ENCODE measurements at places on chromosomes 1 and 21.

GRCh38 chr1:26057189-26057588 is 10.2 kb downstream of the TRIM63 start:
- DNase-seq: no peak

DNA sequence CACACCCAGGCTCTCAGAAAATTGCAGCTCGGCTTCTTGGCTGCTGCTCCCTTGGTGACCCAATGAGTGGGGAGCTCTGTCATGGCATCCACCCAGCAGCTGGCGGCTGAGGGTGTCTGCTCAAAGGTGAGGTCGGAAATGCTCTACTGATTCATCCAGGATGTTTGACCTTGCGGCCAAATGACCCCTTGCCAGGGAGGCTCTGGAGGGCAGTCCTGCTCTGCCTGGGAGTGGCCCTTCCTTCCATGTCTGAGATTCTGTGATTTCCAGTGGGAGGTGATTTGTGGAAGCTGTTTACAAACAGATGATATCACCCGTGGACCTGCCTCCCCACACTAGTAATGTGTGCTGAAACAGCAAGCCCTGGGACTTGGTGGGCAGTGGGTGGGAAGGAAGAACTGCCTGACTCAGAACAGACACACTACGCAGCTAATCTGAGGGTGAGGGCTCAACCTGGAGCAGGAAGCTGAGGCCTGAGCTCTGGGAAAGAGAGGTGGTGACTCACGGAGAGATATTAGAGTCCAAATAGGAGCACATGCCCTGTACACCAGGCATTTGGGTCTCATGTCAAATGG is 3.0 kb downstream of the CRCT1 start:
- DNase-seq: no peak

- no peak for DNase-seq
Observed at GRCh38 chr1:207824691-207825408, 73.0 kb downstream of the CD46 start.

- DNase-seq: no peak
Observed at GRCh38 chr1:10965546-10966226, 46.8 kb upstream of the TARDBP start.

- DNase-seq: no peak
Observed at GRCh38 chr1:60866917-60867531, 215.3 kb upstream of the NFIA start.

GRCh38 chr1:85128316-85128715 is 72.5 kb downstream of the SYDE2 start:
- DNase-seq: no peak

DNA sequence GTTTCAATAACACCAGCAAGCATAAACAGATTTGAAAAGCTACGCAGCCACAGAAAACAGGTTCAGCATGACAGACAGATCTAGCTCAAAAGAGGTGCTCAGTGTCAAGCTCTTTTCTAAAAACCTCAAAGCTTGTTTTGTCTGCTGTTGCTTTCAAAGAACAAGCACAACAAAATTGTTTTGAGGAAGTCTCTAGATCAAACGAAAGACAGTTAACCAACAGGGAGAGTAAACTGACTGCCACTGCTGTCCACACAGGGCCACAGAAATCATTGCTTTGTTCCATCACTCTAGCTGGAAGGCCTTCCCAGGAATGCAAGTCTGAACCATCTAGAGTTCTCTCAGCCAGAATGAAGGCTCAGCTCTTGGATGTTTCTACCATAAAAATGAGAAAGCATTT is 12.8 kb downstream of the APP start:
- DNase-seq: no peak

GRCh38 chr1:117566556-117566955 is 39.3 kb upstream of the TENT5C start:
- DNase-seq: no peak

GRCh38 chr1:67137307-67137753 is 2.6 kb upstream of the C1orf141 start:
- DNase-seq: no peak

DNA sequence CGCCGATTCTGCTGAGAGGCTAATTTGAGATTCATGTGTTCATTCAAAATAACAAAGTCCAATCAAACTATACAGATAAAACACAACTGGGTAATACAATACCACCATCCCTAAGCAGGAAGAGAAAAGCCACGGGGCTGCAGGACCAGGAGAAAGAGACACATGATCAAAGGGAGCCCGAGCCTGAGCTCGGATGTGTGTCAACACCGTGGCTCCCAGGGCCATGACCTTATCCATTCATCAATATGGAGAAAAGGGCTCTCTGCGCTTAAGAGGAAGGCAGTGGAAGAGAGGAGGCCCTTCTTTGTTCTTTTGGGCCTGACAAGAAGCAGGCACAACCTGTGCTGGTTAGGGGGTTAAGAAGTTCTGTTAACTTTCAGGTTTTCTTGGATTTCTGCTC is 56.7 kb downstream of the HUNK start:
- no peak for DNase-seq

DNA sequence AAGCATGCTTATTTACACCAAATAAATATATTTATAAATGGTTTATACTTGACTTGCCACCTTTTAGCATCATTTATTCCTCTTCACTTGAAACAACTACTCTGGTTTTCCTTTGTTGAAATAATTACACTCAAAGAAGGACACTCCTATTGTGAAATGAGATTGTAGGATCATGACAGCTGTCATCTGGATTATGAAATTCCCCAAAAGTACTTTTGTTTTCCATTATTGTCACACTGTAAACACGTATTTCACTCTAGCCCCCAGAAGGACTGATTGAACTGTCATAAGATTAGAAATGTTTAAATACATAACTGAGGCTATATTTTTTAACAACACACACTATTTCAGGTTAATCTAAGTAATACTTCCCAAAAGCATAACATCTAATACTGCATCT is 593.8 kb downstream of the LRRIQ3 start:
- no peak for DNase-seq

DNA sequence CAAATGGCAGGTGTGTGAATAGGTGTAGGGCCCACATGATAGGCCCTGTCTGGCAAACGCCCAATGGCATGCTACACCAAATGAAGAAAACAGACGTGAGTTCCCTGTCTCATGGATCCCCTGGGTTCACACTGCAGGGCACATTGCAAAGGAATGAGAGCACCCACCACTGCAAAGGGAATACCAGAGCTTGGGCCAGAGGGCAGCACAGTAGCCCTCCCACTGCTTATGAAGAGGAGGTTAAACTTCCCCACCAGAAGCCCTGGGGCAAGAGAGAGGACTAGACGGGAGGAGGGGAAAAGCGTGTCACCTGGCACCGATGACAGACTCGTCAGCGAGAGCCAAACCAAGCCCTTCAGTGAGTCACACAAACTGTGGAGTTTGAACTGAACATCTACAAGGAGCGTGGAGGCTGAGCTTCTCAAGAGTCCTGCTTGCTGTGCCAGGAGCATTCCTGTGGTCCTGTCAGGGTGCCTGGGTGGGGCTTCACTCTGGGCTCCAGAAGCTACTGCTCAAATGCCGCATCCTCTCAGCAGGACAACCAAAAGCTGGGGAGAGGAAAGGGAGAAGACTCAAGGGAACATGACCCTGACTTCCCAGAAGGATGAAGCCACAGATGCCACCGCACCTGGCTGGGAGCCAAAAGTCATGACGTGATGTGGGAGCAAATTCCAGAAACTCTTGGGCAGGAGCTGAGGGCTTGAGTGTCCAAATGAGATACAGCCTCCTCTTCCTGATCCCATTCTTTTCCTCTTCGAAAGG is 61.1 kb downstream of the TOMM20 start:
- peak; percentile 99 for DNase-seq

DNA sequence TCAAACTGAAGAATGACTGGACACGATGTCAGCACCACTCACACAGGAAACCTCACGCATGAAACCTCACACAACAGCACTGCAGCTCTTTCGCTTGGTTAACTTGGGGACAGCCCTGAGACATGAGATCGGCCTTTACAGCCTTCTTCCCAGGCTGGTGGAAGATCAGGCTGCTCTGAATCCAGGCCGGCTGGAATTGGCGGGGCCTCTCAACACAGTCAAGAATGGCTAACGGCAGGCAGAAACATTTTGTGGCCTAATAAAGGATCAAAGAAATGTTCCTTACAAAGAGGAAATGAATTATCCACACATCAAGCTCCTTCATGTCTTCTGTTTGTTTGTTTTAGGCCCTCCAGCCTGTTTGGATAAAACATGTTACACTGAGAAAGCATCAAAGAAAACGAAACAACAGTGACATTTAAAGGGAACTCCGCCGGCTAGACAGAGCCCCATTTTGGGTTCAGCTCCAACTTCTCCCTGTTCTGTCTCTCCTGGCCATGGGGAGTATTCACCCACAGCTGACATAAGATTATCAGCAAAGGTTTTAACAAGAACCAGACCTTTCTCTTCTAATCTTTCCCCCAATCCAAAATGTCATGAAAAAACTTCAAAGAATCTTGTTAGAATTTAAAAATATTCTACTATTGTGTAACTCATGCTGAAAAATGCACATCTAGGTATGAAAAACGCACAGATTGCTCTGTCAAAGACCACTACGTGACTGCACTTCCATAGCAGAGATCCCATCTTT is 131.2 kb downstream of the SLC45A1 start:
- DNase-seq: no peak

DNA sequence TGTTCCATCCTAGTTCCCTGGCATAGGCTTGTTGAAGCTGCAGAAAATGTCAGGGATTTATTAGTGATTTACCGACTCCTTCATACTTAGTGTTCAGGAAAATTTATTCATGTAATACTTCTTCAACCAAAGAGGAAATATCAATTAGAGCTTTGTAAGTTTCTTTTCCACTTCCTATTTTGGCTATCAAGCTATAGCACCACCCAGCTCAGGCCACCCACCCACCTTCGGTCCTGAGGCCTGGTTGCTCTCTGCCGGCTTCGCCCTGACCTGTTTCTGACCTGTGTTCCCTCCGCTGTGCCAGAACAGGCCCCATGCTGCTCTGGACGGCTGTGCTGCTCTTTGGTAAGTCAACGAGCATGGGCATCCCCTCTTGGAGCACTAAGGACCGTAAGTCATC is at the start of gene FCRL6:
Gene FCRL6, plus strand, starts transcription at position 250 of the 400 bp plus-strand sequence. Its CDS starts 65 bp downstream, at position 315.
- DNase-seq: no peak

GRCh38 chr1:56149761-56150160 is 429.6 kb downstream of the PLPP3 start:
- DNase-seq: no peak

DNA sequence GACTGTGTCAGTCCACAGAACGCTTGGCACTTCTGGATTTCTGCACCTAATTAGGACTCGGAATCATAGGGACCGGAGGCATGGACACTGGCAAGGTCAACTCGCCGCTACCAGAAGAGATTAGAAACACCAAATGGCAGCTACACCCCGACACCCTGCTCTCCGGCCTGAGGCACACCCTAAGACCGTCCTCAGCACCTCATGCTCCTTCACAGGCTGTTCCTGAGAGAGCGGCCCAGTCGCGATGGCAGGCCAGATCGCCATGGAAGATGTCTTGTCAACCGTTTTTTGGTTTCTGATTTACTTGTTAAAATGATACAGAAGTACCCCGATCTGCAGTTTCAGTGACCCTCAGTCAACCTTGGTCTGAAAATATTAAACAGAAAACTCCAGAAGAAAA is 46.8 kb downstream of the NPHP4 start:
- DNase-seq: no peak

GRCh38 chr1:30533141-30533540 is 190.2 kb downstream of the MATN1 start:
- no peak for DNase-seq

- DNase-seq: no peak
Observed at GRCh38 chr1:235327559-235328270, at the start of gene ARID4B. Gene ARID4B, minus strand, starts transcription at chr1:235328179. Its CDS starts 1,260 bp downstream, at chr1:235326919.

DNA sequence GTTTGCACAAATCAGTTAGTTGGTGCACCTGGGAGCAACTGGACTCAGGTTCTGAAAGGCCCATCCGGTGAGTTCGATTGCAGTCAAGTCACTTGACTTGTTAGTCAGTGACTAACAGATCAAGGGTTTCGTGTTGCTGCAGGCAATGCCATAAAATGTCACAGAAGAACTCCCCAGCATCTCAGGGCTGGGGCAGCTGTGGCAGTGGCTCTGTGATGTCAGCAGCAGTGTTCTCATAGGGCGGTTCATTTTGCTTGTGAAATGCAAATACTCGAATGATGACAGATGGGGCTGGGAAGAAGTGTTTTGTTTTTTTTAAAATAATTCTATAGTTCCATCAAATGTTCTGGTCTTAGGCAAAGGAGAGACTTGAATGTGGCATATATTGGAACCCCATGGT is 287.8 kb downstream of the LMX1A start:
- no peak for DNase-seq

GRCh38 chr1:22327411-22327810 is 124.2 kb upstream of the ZBTB40 start:
- no peak for DNase-seq

DNA sequence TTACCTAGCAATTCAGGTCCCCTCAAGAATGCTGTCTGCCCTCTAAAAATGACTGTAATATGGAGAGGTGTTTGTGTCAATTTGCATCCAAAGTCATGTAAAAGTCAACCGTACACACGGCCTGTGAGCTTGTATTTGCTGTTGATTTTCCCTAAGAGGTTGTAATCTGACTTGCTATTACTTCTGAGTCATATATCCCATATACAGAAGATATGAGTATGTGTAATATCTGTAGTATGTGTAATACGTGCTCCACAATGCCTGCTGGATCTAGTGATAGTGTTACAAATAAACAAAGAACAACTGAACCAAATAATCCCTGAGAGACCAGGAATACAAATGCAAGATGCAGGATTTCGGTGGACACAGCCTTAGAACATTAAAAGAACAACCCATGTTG is 1.4 kb upstream of the KCNJ6 start:
- DNase-seq: no peak

DNA sequence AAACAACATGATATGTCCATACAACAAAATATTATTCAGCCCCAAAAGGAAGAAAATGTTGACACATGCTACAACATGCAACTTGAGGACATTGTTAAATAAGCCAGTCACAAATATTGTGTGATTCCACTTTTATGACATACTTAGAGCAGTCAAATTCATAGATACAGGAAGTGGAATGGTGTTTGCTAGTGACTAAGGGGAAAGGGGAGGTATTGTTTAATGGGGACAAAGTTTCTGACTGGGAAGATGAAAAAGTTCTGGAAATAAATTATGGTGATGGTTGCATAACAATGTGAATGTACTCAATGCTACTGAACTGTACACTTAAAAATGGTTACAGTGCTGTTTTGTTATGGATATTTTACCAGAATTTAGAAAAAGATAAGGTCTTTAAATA is 77.7 kb downstream of the RHOU start:
- DNase-seq: no peak

DNA sequence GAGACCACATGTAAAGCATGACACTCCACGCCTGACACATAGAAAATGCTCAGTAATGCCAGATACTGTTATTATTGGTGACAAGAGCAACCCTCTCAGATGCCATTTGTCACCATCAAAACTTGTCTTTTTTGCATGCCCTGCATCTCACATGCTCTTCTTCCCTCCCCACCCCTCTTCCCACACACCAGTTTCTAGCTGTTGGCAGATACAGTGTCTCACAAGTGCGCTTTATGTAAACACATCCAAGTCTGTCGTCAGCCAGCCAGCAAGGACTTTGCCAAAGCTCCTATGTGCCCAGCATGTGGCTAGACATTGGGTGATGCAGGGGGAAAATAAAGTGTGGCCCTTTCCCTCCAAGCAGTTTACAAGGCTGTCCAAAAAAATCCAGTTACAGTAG is 44.9 kb upstream of the EPHA8 start:
- no peak for DNase-seq

- peak; percentile 50 for DNase-seq
Observed at GRCh38 chr1:23122023-23122748, 46.5 kb downstream of the LUZP1 start.

GRCh38 chr1:23174426-23175110 is 5.9 kb upstream of the LUZP1 start:
- no peak for DNase-seq

Measured in astrocyte of the cerebellum (primary cell).